ENCODE measurements at places on chromosomes 16 and 17.

DNA sequence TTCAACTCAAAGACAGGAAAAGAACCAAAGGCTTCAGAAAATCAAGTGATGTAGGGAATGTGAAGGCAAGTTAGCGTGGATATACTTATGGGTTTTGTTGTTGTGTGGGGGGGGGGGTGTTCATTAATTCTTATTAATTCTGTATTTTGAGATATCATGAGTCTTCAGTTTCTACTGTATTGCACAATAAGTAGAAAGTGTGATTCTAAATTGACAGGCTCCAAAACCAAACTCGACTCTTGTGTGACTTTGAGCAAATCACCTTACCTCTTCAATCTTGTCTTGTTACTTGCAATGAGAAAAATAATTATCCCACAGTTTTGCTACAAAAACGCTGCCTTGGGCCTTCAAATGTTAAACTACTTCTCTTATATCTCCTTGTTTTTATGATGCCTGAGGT lies 453.9 kb upstream of the GOT2 start:
- no peak for DNase-seq

DNA sequence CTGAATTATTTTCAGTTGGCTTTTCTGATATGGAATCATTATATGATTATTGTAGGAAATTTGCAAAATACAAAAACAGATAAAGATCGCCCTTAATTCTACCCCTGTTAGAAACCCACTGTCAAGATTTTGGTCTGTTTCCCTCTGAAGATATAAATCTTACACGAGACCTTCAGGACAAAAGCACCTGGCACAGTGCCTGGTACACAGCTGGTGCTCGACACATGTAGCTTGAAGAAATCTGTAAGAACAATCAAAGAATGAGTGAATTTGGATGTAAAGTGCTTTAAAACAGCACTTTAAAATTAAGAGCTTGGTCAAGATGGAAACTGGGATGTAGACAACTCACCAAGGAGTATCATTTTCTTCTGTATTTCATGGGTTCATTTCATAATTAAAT lies 181.1 kb downstream of the C16orf78 start:
- no peak for DNase-seq

DNA sequence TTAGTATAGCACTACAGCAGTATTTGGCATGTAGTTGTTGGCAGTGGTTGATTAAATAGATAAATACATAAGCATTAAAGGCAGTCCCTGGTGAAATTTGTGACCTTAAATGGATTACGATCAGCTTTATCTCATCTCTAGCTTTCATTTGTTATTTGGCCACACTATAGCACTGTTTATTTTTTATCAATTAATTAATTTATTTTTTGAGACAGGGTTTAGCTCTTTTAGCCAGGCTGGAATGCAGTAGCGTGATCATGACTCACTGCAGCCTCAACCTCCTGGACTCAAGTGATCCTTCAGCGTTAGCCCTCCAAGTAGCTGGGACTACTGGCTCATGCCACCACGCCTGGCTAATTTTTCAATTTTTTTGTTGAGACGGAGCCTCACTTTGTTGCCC lies 18.7 kb upstream of the ARHGAP17 start:
- DNase-seq = no peak

DNA sequence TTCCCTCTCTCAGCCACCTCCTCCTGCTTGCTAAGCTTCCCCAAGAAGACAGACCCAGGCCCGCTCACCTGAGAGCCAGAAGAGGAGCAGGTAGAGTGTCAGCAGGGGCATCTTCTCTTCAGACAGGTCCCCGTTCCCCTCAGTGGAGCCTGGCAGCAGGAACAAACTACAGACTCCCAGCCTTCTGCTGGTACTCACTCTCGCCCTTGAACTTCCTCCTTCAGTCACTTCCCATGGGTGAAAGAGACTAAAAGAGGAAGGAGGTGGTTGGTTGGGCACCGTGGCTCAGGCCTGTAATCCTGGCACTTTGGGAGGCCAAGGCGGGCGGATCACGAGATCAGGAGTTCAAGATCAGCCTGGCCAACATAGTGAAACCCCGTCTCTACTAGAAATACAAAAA lies at the start of gene CD300LF:
Gene CD300LF, minus strand, starts transcription at position 168 of the 400 bp plus-strand sequence. Its CDS starts 57 bp downstream, at position 111.
- DNase-seq = no peak

DNA sequence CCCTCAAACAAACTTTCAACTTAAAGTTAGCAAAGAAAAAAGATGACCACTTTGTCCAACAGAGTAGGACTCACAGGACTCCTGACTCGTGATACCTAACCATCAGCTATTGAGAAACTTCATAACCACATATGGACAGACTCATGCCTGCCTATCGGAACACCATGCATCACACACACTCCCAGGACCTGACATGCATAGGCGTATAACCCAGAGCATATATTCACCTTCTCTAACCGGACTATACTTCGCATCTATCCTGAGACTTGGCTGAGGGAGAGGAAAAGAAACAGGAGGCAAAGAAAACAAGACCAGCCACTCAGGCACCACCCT lies 2.2 kb downstream of the PIP4K2B start:
- no peak for DNase-seq

DNA sequence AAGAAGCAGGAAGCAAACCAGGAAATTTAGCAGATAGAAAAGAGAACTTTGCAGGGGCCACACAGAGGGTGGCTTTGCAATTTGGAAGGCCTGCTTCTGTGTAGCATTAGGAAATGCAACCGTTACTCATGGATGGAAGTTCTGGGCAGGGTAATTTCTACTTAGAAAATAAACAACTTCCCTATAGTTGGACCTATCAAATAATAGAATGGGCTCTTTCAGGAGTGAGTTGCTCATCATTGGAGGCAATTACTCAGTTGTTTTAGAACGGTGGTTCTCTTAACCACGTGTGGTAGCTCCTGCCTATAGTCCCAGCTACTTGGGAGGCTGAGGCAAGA lies 25.8 kb upstream of the HS3ST2 start:
- no peak for DNase-seq

DNA sequence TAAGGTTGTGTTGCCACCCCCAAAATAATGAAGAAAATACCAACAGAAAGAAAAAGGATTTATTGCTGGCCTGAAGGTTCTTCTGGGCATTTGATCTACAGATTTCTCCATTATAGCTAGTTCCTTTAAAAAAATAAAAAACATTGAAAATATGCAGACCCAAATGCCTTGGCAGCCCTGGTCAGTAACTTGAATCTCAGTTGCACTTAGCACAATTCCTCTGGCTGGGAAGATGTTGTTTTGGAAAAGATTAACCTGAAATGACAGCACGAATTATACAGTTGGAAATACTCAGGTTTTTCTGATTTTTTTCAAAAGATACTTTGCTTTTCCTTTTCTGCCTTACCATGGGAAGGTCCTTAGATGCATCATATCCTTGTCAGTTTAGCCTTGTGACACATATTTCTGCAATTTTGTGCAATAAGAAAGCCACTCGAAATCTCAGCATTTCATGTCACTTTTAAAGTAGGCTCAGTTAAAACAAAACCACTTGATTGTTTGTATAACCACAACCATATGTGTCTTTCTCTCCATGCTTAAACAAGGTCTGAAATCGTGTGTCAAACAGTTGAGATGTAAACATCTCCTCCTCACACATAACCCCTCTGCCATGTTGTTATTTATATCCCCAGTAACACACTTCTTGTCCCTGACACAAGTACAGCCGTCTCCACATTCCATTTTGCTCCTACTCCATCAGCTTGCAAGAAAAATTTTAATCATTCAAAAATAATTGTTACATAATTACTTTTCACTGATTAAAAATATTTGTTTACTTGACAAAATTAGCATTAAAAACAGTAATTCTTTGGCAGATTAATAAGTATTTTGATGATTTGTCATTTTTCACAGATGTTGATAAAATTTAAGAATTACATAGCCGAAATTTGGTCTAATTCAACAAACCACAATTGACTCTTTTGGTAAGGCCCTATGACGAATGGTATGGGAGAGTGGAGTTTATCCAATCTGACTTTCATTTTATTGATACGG lies 61.1 kb downstream of the SIAH1 start:
- no peak for DNase-seq

- no peak for DNase-seq
These were observed 42.3 kb downstream of the C16orf82 start for GRCh38 chr16:27108826-27109665.

- DNase-seq = no peak
These were observed 318.3 kb downstream of the PHKB start for GRCh38 chr16:47779201-47780016.

DNA sequence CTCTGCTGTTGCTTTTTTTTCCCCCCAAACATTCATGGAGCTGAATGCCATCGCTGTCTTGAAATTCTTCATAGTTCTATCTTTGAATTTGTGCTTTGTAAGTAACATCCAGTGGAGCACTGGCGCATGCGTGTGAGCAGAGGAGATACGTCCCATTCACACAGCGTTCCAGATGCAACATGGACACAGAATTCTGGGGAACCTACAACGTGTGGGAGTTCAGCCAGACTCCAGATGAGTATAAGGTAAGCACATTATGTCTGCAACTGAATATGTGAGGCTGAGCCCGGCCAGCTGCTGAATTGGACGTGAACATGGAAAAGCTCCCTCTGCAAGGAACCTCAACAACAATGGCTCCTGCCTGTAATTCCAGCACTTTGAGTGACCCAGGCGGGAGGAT lies 4.3 kb upstream of the ATP1B2 start:
- DNase-seq = no peak

GRCh38 chr16:69847643-69848042 lies 85.5 kb downstream of the WWP2 start:
- no peak for DNase-seq

GRCh38 chr16:73058616-73059409 lies 10.9 kb upstream of the ZFHX3 start:
- peak; percentile 58 for DNase-seq

Data from NCI-H1048 (cell line).